AML-193 (cell line): ENCODE measurements at places on chromosomes 11 and 22.

GRCh38 chr11:77501758-77502157 lies 27.9 kb upstream of the PAK1 start:
- peak; percentile 69 for DNase-seq

- no peak for DNase-seq
These were observed 785 bp downstream of the IGSF9B start for GRCh38 chr11:133955945-133956421.

GRCh38 chr11:4025248-4025966 lies 69.2 kb upstream of the RRM1 start:
- DNase-seq = no peak

- peak; percentile 56 for DNase-seq
These were observed 650 bp upstream of the MAPK11 start for GRCh38 chr22:50270666-50271394.

DNA sequence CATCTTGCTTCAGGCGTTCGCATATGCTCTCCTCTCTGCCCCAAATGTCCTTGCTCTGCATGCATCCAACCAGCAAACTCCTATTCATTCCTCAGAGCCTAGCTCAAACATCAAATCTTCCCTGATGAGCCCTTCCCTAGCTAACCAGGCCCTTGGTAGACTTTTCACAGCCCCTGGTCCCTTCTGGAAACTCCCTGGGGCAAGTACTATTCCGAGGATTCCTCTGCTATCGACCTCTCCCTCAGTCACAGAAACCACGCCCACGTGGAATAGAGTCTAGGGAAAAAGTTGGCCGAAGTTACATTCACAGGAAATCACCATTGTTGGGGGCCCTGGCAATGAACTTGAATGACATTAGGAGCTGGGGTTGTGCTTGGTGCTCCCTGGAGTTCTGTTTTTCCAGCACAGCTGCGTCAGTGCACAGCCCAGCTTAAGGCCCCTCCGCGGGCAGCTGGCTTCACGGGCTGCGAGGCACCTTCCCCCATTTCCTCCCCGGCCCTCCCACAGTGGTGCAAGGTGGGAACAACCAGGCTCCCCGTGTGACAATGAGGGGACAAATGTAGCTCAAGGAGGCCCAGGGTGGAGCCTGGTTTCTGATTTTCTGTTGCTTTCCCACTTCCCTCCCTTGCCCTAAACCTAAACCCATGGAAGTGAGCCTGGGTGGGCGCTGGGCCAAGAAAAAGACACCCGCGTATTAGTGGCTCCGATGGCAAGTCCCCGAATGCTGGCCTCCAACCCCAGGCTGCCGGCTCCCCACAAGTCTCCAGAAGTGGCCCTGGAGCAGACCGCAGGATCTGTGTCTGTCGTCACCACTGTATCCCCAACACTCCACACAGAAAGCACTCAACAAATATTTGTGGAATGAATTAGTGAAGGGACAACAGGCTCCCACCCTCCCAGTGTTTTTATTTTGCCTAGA lies 4.3 kb upstream of the ATP5MGL start:
- no peak for DNase-seq

GRCh38 chr22:36540867-36541642 lies 12.1 kb upstream of the EIF3D start:
- DNase-seq = no peak

- DNase-seq = no peak
These were observed 270.7 kb upstream of the SYN3 start for GRCh38 chr22:33328789-33329296.

DNA sequence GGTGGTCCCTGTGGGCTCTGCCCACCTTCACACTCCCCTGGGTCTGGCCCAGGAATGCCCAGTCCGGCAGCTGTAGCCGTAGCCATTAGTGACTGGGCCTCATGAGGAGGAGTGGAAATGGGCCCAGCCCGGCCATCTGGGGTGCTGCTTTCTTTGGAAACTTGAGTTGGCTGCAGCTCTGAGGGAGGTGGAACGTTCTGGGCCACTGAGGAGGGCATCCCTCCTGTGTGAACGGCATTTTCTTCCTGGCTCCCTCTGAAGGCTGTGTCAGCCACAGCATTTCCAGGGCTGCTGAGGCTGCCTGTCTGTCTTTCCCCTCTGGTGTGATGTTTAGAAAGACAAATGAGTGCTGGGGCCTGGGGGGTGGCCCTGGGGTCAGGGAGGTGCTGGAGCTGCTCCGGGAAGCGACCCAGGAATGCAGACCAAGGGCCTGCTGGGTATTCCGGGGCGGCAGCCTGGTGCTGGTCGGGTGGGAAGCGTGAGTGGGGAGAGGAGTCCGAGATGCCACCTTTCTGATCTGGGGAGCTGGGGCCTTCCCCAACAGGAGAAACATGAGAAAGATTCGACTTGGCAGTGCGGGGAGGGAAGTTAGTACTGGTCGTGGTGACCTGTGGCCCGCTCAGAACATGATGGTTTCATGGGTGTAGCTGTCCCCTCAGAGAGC lies 27.1 kb downstream of the PTDSS2 start:
- DNase-seq = no peak

DNA sequence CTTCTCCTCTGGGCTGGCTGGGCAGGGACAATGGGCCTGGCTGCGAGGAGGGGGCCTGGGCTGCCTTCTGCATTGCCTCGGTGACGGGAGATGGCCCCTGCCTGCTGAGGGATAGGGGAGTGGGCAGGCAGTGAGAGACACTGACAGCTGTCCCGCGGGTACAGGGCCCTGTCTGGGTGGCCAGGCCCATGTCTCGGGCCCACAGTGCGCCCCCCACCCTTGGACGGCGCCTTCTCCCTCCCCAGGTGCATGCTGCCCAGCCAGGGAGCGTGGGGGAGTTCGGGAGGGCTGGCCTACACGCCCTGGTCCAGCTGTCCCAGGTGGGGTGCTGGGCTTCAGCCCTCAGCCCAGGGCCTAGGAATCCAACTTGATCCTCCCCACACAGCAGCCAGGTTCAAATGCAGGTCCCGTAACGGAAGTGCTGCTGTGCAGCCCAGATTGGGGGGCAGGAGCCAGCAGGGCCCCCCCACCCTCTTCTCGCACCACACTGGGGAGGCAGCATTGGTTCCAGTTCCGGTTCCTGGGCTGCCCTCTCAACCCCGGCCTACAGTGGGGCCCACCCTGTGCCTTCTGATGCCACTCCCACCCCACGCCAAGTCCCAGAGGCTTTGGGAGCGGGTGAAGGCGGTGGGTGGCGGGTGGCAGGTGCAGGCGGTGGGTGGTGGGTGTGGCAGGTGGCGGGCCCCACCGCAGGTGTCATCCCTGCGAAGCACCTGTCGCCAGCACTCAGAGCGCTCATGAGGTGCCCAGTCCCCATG lies 7.3 kb upstream of the TSSC4 start:
- DNase-seq = no peak
